ENCODE measurements at places on chromosomes 3 and 15. TPM values are rescaled to one million over a fixed set of nuclear protein-coding genes. Genes with fewer than 3 reads are reported as not detected.

Gene SLC24A5
- total RNA-seq: not detected

Gene APPL1
- 49.0 TPM for total RNA-seq

DNA sequence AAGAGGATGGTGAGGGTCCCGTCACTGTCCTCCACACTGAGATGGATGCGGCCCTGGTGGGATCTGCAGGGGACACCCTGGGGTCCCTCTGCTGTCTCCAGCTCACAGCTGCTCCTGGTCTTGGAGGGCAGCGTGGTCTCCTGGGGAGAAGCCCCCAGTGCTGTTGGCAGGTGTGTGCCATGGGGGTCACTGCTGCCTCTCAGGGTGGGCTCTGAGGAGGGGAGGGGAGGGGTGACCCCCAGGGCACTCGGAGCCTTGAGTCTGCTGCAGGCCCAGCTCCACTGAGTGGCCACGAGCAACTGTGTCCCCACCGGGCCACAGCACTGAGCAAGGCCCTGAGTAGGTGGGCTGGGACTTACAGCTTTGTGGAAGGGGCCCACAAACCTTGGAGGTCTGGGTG is 34.7 kb downstream of the KLHL25 start:
- no peak for DNase-seq
- H3K36me3 ChIP-seq: no peaks in the 10 kb centered on the region
- H3K4me1 ChIP-seq: no peaks in the 10 kb centered on the region
- H3K27me3 ChIP-seq: no peaks in the 10 kb centered on the region

Gene SPESP1
- not detected for total RNA-seq

GRCh38 chr15:70302360-70302759 is 204.6 kb upstream of the TLE3 start:
- no peaks in the 10 kb centered on the region for H3K36me3 ChIP-seq
- DNase-seq: no peak
- H3K27ac ChIP-seq: no peak overlapping the region
- H3K4me3 ChIP-seq: no peak overlapping the region
- H3K27me3 ChIP-seq: no peaks in the 10 kb centered on the region
- no peaks in the 10 kb centered on the region for H3K4me1 ChIP-seq

DNA sequence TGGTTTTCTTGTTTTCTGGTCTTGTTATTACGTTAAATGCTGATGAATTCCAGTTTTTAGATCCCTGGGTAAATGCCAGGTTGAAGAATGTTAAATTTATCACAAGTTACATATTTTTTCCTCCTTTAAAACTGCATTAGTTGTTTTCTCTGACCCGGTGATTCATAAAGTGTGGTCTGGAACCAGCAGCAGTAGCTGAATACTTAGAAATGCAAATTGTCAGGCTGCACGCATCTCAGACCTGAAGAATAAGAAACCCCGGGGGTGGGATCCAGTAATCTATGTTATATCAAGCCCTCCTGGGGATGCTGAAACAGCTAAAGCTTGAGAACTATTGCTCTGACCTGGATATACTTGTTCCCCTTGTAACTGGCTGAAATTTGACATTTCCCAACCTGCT is 69.1 kb downstream of the PEX5L start:
- no peak overlapping the region for H3K27ac ChIP-seq
- H3K27me3 ChIP-seq: no peaks in the 10 kb centered on the region
- H3K4me1 ChIP-seq: no peaks in the 10 kb centered on the region
- H3K36me3 ChIP-seq: no peaks in the 10 kb centered on the region

DNA sequence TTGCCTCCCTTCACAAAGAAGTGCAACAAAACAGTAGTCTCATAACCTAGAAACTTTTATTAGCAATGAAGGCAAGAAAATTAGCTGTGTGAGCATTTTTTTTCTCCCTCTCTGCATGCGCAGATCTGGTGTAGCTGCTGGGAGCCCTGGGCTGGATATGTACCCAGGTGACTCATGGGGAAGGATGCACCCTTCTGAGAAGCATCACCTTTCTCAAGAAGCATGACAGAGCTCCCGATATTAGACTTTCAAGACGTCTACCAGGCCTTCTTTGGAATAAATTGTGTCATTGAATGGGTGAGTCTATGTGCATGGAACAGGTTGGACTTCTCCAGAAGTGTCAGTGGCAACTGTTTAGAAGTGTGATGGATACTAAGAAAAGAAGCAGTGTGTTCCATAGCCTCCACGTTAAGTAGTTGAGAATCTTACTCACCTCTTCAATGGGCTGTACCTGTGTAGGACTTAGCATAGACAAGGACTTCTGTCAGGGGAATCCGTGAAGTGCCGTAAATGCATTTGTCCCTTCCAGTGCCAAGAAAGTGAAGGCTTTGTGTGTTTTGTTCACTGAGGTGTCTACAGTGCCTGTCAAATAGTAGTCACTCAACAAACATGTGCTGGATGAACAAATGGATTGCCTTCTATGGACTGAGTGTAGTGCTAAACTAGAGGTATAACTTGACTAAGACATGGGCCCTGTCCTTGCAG is 47.7 kb upstream of the RASGRP1 start:
- no peaks in the 10 kb centered on the region for H3K4me1 ChIP-seq
- H3K4me3 ChIP-seq: no peak overlapping the region
- H3K27me3 ChIP-seq: no peaks in the 10 kb centered on the region
- no peak overlapping the region for H3K27ac ChIP-seq
- no peaks in the 10 kb centered on the region for H3K36me3 ChIP-seq

DNA sequence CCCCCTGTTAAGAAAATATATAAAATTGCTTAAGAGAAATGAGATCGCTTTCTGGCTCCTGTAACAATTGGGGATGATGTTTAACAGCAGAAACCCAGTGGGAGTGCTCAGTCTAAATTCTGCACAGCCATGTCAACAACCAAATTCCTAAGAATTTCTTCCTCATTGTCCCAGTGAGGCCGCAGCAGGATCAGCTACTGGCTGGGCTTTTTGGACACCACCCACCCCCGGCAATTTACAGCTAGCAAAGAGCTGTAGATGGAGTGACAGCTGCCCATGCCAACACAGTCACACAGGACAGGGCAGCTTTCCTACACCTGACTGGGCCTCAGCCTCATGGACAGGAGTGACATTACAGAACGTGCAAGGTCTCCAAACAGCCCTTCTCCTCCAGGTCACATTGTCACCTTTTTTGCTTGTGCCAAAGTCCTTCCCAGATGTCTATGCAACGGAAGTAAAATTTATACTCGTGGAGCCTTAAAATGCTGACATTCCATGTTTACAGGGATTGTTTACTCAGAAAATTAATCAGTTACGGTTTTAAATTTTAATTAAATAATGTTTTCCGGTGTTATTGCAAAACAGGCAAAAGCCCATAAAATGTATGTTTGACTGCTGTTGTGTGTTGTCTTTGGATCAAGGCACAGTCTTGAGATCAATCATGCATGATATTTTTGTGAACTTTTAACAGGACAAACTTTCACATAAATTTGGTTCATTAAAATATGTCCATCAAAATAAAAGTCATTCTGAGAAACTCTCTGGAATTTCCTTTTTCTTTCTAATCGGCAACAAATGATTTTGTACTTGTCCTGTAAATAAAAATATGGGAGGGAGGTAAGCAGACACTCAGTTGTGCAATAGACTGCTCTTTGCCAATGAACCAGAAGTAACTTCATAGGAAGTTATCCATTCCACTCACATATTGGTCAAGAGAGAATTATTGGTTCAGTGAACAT is 943.2 kb downstream of the MCTP2 start:
- H3K4me3 ChIP-seq: no peak overlapping the region
- 0 out of 2 replicates have a peak, but pooled peaks cover 3% of the 10 kb centered on the region for H3K4me1 ChIP-seq
- H3K36me3 ChIP-seq: no peaks in the 10 kb centered on the region
- H3K27ac ChIP-seq: no peak overlapping the region

Gene CGNL1
- total RNA-seq: 58.0 TPM

Gene CPNE9
- total RNA-seq: 7.8 TPM

Gene SPSB4
- 25.9 TPM for total RNA-seq

- no peaks in the 10 kb centered on the region for H3K4me1 ChIP-seq
- DNase-seq: no peak
- H3K27me3 ChIP-seq: no peaks in the 10 kb centered on the region
- H3K4me3 ChIP-seq: no peak overlapping the region
Measured at GRCh38 chr15:69066007-69066995, 51.8 kb downstream of the NOX5 start.

GRCh38 chr3:71972031-71972430 is 187.1 kb upstream of the PROK2 start:
- H3K4me3 ChIP-seq: no peak overlapping the region
- no peaks in the 10 kb centered on the region for H3K36me3 ChIP-seq
- no peaks in the 10 kb centered on the region for H3K4me1 ChIP-seq
- no peak overlapping the region for H3K27ac ChIP-seq
- DNase-seq: no peak

- peak overlapping the region; percentile 43 for H3K4me3 ChIP-seq
- DNase-seq: peak; percentile 100
- no peaks in the 10 kb centered on the region for H3K4me1 ChIP-seq
- no peaks in the 10 kb centered on the region for H3K27me3 ChIP-seq
- H3K27ac ChIP-seq: no peak overlapping the region
Measured at GRCh38 chr3:43769097-43769884, 78.6 kb downstream of the ABHD5 start.

DNA sequence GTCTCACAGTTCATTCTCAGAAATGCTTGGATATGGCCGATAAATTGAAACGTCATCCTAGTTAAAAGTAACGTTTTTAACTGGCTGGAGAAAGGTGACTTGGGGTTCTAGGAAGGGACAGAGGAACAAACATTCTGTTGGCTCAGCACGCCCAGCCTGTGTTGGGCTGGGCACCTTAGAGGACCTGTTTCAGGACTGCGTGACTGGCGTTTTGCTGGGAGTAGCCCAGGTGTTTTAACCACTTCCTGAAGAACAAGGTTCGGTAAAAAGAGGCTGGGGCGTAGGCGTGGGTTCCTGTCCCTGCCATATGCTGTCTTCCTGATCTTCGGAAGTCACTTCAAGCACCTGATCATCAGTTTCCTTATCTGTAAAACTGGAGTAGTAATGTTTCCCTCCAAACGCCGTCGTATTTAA is 1.1 kb upstream of the TLNRD1 start:
- peak; percentile 48 for DNase-seq
- no peaks in the 10 kb centered on the region for H3K36me3 ChIP-seq
- peak overlapping the region; percentile 86 for H3K4me3 ChIP-seq
- H3K27ac ChIP-seq: no peak overlapping the region
- H3K27me3 ChIP-seq: peaks cover 37% of the 10 kb centered on the region
- peaks cover 12% of the 10 kb centered on the region for H3K4me1 ChIP-seq

DNA sequence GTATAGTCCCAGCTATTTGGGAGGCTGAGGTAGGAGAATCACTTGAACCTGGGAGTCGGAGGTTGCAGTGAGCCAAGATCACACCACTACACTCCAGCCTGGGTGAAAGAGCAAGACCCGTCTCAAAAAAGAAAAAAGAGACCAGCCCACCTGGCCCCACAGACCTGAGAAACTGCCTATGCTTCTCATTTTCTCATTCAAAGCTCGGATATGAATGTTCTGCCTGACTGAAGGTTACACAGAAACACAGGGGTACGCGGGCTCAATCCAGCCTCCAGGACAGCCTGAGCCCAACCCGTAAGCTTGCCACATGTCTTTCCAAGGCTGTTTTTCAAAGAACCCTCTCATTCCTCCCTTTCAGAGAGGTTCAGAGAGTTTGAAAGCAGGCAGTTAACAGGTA is 9.7 kb upstream of the LRRC15 start:
- no peak overlapping the region for H3K27ac ChIP-seq
- no peak overlapping the region for H3K4me3 ChIP-seq
- DNase-seq: no peak
- no peaks in the 10 kb centered on the region for H3K36me3 ChIP-seq
- no peaks in the 10 kb centered on the region for H3K27me3 ChIP-seq
- peaks cover 17% of the 10 kb centered on the region for H3K4me1 ChIP-seq

- peaks cover 7% of the 10 kb centered on the region for H3K36me3 ChIP-seq
- peaks cover 7% of the 10 kb centered on the region for H3K4me1 ChIP-seq
- DNase-seq: no peak
- no peaks in the 10 kb centered on the region for H3K27me3 ChIP-seq
- H3K27ac ChIP-seq: no peak overlapping the region
- H3K4me3 ChIP-seq: no peak overlapping the region
Measured at GRCh38 chr3:58168498-58168897, 42.3 kb downstream of the DNASE1L3 start.

- H3K27ac ChIP-seq: no peak overlapping the region
- no peaks in the 10 kb centered on the region for H3K36me3 ChIP-seq
- H3K4me3 ChIP-seq: no peak overlapping the region
Measured at GRCh38 chr3:8070011-8070410, 431.6 kb upstream of the LMCD1 start.

Gene ACP3
- total RNA-seq: 5.4 TPM

Gene CHL1
- 1.9 TPM for total RNA-seq

Gene CHRFAM7A
- 2.5 TPM for total RNA-seq

DNA sequence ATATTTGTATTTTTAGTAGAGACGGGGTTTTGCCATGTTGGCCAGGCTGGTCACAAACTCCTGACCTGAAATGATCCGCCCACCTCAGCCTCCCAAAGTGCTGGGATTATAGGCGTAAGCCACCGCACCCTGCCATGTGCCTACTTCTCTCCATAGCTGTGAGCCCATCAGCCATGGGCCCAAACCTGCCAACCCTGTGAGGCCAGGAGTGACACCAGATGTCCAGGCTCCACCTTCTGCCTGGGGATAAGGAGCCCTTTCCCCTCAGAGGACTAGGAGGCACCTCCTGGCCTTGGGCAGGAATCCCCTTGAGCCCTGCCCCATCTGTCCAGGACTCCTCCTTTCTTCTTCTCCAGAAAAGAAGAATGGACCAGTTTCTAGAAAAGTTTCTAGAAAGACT is 14.2 kb upstream of the RFT1 start:
- no peaks in the 10 kb centered on the region for H3K36me3 ChIP-seq
- H3K4me3 ChIP-seq: no peak overlapping the region
- no peak overlapping the region for H3K27ac ChIP-seq
- no peak for DNase-seq

DNA sequence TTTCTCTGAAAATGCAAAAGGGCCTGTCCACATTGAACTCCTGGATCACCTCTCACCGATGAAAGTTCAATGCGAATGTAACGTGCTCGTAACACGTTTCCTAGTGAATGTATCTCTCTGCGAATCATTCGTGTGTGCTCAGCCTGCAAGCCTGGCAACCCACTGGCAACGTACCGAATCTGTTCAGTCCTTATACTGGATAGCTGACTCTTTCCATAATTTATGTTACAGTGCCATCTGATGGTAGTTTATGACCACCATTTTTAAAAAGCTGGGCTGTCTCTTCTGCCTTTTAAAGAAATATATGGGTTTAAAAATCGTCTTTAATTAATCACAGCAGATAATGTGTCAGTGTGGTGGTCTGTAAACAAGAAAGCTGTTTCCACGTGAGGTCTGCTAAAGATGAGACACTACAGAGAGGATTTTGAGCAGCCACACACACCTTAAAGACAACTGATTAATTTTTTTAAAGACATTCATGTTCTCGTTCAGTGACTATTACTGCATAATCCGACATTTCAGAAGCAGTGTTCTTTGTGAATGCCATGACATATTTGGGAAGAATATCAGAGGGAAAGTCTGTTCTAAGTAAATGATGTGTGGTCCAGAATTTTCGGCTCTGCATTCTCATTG is 69.4 kb upstream of the FOXP1 start:
- no peak overlapping the region for H3K4me3 ChIP-seq
- H3K4me1 ChIP-seq: peaks cover 35% of the 10 kb centered on the region
- H3K27ac ChIP-seq: no peak overlapping the region
- peak; percentile 68 for DNase-seq

DNA sequence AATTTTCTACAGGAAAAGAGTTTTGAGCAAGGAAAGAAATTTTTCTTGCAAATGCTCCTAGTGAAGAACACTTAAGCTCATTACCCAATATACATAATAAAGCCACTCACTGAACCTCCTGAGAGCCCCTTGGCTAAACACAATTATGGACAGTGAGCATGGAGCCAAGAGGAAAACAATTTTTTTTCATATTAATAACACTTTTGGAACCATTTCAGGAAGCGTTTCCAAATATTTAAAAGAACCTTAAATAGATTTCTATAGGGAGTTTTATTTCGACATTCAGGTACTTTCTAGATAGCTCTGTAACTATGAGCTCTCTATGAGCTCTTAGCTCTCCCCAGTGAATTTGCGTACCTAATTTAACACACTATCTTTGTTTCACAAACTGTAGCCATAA is 581.1 kb downstream of the ZNF385D start:
- no peak for DNase-seq
- no peaks in the 10 kb centered on the region for H3K36me3 ChIP-seq
- H3K27ac ChIP-seq: no peak overlapping the region
- no peaks in the 10 kb centered on the region for H3K27me3 ChIP-seq

Gene CEMIP
- total RNA-seq: 4.1 TPM

Data from GM23338 (cell line).